ENCODE measurements at places on chromosomes 4 and X. TPM values are rescaled to one million over a fixed set of nuclear protein-coding genes. Genes with fewer than 3 reads are reported as not detected.

Gene NHSL2
- not detected for total RNA-seq

Gene AFM
- total RNA-seq = not detected

Gene SLIT2
- total RNA-seq = 1.9 TPM

Gene HELT
- total RNA-seq = not detected

Gene MAGEA8
- total RNA-seq = not detected
